ENCODE measurements at places on chromosomes 5 and 9.

DNA sequence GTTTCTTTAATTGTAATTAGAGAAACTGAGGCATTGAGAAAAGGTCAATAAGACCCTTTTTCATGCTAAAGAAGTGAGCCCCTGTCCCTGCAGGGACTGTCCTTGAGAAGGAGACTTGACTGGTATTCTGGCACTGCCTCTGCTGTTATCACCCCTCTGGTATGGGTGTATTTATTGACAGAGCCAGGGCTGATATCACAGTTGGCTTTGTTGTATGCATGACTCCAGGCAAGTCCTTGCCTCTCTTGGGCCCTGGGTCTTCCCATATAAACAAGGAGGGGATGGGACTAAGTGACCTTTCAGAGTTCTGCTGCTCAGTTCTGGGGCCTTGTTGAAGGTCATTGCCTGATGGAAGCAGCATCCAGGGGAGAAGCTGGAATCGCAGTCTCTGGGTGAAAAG, 71.8 kb upstream of the PPARGC1B start:
- DNase-seq: no peak

DNA sequence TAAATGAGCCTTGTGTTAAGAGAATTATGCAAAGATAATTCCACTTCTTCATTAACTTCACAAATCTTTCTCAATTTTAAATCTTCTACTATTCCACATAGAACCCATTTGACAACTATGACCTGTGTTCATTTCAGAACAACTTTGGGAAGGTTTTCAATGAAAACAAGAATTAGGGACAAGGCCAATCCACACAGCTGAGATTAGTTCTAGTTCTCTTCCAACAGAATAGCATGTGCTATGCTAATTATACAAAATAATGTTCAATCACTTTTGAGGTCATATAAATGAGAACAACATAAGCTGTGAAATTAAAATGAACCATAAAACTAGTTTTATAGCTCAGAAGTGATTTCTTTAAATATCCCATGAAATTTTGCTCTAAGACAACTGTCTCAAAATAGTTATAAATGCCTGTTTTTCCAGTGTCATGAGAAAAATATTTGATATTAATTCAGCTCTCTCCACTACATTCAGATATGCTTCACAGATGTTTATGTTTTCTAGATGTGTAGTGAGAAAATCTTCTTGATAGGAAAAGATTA, 7.2 kb upstream of the LHFPL2 start:
- no peak for DNase-seq

- DNase-seq: no peak
These were observed 99.5 kb downstream of the FBXW11 start for GRCh38 chr5:171906703-171907590.

- no peak for DNase-seq
These were observed 91.5 kb downstream of the MAMDC2 start for GRCh38 chr9:70135176-70135575.

DNA sequence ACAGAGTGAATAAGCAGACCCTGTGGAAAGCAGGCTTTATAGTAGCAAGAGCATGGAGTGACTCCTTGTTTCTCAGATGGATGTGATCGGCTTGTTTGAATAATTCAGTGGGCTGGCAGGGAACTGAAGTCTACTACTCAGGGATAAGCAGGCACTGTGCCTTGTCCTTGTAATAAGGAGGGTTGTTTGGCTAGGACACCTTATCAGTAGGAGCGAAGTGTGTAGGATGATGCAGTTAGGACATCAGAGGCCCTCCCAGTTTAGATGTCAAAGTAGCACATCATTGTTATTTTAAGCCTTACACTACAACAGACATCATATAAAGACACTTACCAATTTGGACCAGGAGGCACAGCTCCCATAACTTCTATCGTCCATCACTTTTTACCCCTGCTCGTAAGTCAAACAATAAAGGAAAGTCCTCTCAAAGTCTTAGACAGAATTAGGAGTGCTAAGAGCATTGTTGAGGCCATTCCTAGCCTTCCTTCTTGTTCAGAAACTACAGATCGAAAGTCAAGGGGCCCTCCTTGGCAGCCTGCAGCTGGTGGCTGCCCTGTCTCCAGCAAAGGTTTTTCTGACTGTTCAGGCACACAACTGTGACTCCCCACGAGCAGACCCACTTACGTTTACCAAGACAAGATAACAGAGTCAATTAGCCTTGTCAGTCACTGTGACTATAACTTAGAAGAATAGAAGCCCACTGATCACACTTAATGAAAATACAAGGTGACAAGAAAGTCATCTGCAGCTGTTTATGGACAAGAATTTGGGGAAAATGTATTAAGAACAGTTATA, 218.6 kb downstream of the SNX18 start:
- no peak for DNase-seq

- DNase-seq: no peak
These were observed 3.8 kb downstream of the TARS1 start for GRCh38 chr5:33444542-33444941.

DNA sequence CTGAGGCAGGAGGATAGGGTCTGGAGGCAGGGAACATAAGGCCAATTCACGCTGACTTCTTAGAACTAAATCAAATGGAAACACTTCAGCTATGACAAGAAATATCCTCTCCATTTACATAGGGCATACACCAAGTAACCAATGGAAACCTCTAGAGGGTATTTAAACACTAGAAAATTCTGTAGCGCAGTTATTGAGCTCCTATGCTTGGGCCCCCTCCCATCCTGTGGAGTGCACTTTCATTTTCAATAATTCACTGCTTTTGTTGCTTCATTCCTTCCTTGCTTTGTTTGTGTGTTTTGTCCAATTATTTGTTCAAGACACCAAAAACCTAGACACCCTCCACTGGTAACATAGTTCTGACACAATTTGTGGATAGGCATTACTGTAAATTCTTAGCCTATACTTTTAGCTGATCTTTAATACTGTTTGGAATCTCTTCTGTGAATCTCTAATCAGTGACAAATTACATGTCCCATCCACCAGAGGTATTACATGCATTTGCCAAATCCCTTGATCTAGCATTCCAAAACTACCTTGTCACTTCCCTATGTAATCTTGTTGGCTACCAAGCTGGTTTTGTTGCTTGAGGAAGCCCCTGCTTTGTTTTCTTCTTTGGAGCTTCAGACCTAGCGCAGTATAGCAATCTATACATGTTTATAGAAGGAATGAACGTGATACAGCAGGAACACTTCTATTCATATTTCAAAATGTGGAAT, 61.6 kb downstream of the ST8SIA4 start:
- no peak for DNase-seq

DNA sequence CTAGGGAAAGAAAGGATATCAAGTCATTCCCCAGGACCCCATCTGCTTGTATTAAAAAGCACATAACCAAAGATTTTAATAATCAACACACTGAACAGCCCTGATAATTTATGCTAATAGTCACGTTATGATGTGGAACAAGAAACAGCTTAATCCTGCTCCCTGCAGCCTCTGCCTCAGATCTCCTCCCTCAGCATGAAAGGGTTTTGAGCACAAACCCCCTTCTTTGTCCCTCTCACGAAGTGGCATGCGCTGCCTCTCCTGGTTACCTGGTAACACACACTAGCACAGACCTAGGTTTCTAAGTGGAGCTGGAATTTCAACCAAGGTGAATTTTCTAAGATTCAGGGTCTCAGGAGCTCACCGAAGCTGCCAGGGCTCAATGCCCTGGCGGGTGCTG, 5.1 kb downstream of the IGFBPL1 start:
- no peak for DNase-seq

DNA sequence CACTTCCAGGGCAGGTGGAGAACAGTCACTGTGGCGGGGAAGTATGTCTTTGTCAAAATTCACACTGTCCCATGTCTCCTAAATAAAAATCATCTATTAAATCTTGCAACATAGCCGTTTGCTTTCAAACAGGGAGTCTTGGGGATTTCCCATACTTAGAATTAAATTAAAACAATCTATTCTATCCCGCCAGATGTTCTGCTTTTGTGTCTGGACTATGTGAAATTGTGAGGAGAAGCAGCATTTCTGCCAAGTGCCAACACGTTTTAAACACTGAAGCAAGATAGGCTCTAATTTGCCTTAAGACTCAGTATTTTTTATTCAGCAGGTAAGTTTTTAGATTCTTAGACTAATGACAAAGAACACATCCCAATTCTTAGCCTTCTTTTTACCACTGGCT, 73.7 kb downstream of the SPATA31C2 start:
- no peak for DNase-seq

DNA sequence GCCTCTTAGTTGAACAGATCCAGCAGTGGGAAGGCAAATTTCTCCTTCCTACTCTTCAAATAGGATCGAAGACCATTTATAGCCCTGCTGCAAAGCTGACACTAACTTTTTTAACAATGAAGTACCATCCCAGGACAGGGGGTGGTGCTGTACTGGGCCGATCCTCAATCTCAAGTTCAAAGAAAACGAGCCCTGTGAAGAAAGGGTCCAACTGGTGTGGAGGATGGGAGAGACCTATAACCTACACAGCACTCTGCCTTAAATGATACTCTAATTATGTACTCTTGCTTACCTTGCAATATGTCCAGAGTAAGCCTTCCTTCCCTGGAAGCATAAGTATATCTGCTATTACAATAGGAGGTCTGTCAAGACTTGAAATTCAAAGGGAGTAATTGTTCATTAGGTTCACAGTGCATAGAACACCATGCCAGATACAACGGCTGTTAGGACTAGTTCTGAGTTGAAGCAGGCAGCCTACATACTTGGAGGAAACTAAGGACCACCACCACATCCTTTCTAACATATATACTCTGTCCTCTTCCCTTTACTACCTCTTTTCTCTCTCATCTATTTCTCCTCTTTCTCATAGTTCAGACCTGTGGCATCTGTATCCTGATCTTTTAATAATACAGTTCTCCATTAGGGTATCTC, 6.2 kb downstream of the ETF1 start:
- no peak for DNase-seq

DNA sequence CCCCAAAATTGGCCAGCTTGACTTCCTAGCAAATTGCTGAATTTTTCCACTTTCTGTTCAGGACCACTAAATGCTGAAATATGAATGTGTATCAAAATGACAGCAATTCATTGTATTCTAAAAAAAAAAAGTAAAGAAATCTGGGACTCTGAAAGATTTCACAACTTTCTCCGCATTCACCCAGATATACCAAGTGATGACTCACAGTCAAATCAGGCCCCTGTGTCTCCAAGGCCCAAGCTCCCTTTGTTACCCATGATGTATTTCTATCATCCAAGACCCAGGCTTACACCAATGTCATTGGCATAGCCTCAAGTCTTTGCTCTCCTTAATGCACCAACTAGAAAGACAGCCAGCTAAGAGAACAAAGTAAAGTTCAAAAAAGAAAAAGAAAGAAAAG, 493.9 kb downstream of the NTRK2 start:
- no peak for DNase-seq

GRCh38 chr5:118776755-118777154, 211.6 kb downstream of the DTWD2 start:
- no peak for DNase-seq

DNA sequence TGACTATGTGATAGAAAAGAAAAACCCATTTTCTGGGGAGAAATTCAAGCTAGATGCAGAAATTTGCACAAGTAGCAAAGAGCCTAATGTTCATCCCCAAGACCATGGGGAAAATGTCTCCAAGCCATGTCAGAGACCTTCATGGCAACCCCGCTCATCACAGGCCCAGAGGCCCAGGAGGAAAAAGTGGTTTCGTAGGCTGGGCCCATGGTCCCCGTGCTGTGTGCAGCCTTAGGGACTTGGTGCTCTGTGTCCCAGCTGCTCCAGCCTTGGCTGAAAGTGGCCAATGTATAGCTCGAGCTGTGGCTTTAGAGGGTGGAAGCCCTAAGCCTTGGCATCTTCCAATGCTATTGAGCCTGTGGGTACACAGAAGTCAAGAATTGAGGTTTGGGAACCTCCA, 711.2 kb upstream of the ZNF608 start:
- DNase-seq: no peak

DNA sequence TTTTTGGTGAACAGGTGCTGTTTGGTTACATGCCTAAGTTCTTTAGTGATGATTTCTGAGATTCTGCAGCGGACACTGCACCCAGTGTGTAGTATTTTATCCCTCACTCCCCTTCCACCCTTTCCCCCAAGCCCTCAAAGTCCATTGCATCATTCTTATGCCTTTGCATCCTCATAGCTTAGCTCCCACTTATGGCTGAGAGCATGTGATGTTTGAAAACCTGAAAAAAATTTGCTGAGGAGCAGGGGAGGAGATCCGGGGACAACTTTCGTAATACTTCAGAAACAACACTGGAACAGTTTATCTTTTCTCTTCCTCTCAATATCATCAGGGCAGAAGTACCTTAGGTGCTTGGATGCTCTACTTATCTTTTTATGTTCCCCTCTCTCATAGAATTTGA, 226.4 kb downstream of the ADAMTS6 start:
- DNase-seq: no peak

DNA sequence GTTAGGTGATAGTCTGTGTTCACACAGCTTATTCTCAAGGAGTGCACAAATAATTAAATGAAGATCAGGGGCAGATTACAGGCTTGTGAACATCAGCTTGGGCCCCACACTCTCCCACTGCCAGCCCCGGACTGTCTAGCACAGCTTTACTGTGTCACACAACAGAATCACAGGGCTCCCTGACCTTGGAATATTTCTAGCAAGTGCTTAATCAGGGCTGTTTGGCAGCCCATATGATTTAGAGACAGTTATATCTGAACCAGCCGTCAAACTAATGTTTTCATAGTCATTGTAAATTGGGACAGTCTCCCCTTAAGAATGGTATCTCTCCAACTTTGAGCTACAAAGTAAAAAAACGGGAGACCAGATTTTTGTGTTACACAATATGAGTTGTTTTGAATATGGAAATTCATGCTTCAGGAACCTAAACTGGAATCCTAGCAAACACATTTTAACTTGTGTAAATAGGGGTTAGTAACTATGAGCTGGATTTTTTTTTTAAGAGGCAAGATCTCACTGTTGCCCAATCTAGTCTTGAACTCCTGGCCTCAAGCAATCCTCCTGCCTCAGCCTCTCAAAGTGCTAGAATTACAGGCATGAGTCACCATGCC, 517.6 kb downstream of the BNC2 start:
- DNase-seq: no peak

GRCh38 chr5:38529955-38530646, 26.3 kb downstream of the LIFR start:
- DNase-seq: no peak

GRCh38 chr5:96909435-96909834, 26.4 kb upstream of the LNPEP start:
- DNase-seq: no peak

- no peak for DNase-seq
These were observed 27.3 kb downstream of the LHFPL2 start for GRCh38 chr5:78621291-78621738.

- DNase-seq: no peak
These were observed 17.6 kb downstream of the MEGF9 start for GRCh38 chr9:120696551-120697230.

- DNase-seq: no peak
These were observed 431 bp downstream of the BNC2 start for GRCh38 chr9:16869882-16870595.

- no peak for DNase-seq
These were observed 9.1 kb upstream of the EXOC3 start for GRCh38 chr5:433836-434235.
